ENCODE measurements at places on chromosomes 5 and 9.

DNA sequence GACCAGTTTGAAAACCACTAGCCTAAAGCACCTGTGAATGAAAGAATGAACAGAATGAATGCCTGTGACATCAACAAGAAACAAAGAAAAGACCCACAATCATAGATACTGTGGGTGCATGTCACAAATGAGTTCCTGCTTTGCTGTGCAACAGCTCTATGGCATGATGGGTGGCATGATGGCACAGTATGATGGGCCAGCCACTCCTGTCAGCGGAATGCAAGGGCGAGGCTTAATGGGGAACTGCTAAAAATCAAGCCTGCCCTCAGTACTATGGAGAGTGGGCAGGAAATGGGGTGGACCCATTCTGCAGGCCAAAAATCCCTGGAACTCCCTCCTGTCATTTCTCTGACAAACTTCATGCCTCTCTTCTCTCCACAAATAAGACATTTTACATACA is 89.0 kb downstream of the DCP2 start:
- no peak for DNase-seq

DNA sequence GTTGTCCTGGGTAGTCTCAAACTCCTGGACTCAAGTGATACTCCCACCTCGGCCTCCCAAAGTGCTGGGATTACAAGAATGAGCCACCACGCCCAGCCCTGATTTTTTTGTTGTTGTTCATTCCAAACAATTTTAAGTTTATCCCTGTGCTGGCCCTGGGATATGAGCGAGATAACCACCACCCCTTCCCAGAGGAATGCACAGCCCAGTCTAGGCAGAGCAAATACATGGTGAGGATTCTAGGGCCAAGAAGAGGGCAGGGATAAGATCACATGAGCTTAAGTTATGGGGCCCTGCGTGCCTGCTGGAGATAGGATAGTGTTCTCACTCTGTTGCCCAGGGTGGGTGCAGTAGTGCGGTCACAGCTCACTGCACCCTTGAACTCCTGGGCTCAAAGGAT is 21.0 kb upstream of the TOR1B start:
- no peak for DNase-seq

- no peak for DNase-seq
These were observed 18.2 kb downstream of the HNRNPH1 start for GRCh38 chr5:179605026-179605833.

DNA sequence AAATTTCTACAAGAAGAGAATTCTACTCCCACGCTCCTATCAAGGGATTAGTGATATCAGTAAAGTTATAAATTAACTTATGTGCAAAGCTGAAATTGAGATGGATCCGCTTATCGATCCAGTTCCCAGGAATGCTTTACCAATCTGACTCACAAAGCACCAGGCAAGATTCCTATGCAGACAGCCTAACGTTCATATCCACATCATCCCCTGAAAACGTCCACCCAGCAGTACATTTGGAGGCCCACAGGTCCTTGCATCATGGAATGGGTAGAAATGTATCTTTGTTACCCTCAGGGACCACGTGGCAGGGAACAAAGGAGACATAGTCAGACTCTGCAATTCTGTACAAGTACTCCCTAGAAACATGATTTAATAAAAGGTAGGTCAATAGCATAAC is 147.4 kb downstream of the ESM1 start:
- DNase-seq = no peak

GRCh38 chr5:120457839-120458507 is 6.1 kb upstream of the PRR16 start:
- DNase-seq = no peak

DNA sequence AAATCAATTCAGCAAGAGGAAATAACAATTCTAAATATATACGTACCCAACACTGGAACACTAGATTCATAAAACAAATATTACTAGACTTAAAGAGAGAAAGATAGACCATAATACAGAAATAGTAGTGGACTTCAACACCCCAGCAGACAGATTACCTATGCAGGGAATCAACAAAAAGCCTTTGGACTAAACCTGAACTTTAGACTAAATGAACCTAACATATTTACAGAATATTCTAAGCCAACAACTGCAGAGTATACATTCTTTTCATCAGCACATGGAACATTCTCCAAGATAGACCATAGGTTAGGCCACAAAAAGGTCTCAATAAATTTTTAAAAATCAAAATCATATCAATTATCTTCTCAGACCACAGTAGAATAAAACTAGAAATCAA is 32.9 kb upstream of the BARX1 start:
- DNase-seq = no peak
